ENCODE measurements at places on chromosomes 5 and 9.

DNA sequence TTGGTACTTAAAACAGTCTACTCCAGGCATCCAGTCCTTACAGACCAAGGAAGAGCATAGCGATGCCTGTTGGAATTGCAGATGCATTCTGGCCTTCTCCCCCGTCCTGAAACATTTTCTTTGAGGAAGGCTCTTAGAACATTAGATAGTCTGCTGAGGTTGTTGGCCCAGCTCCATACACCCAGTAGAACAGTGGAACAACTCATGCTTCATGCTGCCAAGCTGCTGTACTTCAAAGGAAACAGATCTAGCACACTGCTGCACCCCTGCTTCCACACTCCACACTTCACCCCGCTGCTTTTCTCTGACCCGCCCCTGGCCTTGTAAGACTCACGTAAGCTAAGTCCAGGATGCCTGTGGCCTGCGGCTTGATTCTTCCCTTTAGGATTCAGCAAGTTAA, 33.4 kb upstream of the NCS1 start:
- no peak for DNase-seq

GRCh38 chr5:171115519-171115918, 193.5 kb upstream of the TLX3 start:
- DNase-seq = no peak

DNA sequence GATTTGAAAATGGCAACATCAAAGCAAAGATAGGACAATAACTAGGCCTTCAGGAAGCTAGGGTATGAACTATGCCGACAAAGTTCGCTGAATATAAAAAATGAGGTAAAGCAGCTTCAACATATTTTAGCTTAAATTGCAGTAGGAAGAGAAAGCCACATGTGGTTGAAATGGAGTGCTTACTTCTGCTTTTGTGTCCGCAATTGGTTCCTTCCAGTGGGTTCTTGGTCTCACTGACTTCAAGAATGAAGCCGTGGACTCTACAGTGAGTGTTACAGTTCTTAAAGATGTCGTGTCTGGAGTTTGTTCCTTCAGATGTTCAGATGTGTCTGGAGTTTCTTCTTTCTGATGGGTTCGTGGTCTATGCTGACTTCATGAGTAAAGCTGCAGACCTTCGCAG, 95.2 kb downstream of the APTX start:
- DNase-seq = no peak

DNA sequence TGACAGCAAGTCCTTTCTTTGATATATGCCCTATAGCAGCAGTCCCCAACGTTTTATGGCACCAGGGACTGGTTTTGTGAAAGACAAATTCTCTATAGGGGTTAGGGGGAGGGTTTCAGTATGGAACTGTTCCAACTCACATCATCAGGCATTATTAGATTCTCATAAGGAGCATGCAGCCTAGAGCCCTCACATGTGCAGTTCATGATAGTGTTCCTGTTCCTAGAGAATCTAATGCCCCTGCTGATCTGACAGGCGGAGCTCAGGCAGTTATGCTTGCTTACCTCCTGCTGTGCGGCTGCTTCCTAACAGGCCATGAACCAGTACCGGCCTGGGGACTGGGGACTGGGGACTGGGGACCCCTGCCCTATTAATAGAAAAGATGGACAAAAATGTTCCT, 2.7 kb upstream of the RAPGEF6 start:
- DNase-seq = no peak

GRCh38 chr5:55853818-55854217, 2.7 kb downstream of the IL31RA start:
- no peak for DNase-seq

- DNase-seq = no peak
Measured at GRCh38 chr9:22382331-22382730, 64.3 kb upstream of the DMRTA1 start.

GRCh38 chr5:176825957-176826356, 15.6 kb downstream of the UNC5A start:
- no peak for DNase-seq

- no peak for DNase-seq
Measured at GRCh38 chr9:106885451-106885850, 22.5 kb downstream of the ZNF462 start.

DNA sequence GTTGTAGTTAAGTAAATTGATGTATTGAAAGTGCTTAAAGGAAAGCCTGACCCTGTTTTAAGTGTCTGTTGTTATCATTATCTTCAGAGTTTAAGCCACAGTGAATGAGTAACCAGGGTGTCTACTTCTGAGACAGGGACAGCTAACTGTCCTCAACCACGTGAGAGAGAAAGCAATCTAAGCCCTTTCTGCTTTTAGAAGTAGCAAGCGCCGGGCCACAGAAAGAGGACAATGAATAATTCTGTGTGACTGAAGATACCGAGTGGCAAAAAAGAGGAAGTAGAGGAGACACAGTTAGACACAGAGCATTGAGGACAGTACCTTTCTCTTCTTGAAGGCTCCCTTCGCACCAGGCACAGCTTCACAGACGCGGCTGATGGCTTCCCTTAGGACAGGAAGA, 86.3 kb downstream of the S1PR3 start:
- no peak for DNase-seq

- no peak for DNase-seq
Measured at GRCh38 chr5:177440990-177441780, 5.4 kb upstream of the PRR7 start.

DNA sequence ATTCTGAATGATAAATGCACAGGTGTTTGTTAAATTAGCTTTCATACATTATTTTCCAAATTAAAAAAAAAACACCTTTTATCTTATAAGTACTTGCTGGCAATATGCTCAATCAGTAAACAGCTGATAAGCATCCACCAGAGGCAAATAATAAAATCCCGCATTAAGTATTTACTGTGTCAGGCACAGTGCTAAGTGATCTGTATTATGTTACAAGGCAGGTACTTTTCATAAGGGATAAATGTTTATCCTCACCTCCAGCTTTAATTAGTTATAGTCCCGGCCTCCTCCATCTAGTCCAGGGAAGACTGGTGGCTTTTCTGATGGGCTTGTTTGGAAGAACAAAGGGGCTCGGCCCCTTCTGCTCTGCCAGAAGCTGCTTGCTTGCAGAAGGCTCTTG, 40.1 kb downstream of the PFDN1 start:
- no peak for DNase-seq

DNA sequence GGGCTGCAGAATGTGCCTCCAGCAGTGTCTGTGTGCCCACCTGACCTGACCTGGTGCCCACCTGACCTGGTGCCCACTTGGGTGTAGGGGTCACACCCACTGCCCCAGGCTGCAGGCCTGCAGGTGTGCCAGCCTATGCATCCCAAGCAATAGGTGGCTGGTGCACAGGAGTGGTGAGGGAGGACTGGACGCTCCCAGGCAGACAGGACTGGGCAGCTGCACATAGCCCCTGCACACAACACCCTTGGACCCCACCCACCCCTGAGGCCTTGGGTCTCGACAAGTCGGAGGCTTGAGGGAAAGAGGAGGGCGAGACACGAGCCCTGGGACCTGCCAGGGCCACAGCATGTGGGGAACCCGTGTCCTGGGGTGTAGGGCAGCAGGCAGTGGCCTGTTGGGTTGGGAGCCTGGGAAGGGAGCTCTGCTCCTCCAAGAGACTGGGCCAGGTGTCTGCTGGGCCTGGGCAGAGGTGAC, 10.8 kb upstream of the NRARP start:
- DNase-seq = no peak

DNA sequence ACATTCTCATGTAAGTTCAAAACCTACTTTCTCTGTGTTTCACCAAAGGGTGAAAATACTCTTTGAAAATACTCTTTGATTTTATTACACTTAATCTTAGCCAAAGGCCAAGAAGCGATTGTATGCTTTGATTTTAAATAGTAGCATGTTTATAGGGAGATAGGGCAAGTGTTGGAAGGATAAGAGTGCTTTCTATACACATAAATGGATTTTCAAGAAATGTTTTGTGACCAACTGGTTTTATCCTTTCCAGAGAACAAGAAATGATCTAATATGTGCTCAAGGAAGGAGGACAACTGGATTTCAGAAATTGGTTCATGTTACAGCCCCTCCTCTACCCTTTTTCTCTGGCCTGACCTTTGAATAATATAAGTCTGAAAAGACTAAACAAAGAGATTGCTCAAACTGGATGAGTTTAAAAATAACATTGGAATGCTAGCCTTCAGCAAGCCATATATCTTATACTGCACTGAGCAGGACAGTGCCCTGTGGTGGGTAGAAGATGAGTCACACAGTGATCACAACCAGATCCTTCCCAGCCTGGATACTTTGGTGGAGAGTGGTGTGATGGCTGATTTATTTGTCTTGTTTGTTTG, 13.1 kb downstream of the PALM2AKAP2 start:
- no peak for DNase-seq

- DNase-seq = peak; percentile 67
Measured at GRCh38 chr5:155616779-155617392, 603.3 kb downstream of the KIF4B start.

DNA sequence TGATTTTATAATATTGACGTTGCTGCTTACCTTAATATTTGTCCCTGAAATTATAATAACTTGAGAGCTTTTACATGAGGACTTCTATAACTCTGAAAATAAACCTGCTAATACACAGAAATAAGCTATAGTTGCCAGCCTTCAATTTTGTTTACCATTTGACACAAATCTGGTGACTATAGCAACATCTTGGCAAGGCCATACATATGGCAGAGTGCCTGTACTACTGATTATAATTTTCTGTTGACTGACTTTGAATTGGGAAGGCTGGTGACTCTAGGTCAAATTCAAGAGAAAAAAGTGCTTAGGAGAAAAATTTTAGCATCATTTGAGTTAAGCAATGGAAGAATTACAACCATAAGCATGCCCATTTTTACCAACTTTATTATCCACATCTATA, 581.4 kb upstream of the PTPRD start:
- no peak for DNase-seq

DNA sequence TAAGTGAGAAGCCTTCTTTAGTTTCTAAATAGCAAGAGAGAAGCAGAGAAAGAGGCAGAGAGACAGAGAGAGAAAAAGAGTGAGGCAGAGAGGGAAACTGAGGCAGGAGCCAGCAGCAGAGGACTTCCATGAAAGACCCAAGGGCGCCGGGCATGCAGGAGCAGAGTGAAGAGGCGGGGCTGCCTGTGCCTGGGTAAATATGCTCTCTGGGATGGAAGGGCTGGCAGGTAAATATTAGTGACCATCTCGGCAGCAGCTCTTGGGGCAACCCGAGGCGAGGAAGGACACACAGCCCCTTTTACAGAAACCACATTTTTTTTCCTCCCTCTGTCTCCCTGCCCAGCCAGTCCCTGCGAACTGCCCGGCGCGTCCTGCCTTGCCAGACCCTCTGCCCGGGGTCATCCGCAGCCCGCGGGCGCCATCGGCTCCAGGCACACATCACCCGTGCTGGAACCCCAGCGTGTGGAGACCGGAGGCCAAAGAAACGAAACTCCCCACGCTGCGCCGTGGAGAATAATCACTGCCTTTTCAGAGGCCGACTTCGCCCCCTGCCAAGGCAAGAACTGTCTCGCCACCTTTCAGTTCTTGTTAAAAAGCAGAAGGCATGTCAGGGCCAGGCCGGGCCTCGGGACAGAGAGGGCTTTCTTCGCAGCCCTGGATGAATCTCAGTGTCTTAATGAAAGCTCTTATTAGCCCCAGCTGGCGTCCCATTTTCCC, 61.3 kb downstream of the BOD1 start:
- no peak for DNase-seq

- no peak for DNase-seq
Measured at GRCh38 chr9:28792716-28793115, 1219.4 kb upstream of the C9orf72 start.

- DNase-seq = no peak
Measured at GRCh38 chr9:3887786-3888496, 362.1 kb upstream of the RFX3 start.

DNA sequence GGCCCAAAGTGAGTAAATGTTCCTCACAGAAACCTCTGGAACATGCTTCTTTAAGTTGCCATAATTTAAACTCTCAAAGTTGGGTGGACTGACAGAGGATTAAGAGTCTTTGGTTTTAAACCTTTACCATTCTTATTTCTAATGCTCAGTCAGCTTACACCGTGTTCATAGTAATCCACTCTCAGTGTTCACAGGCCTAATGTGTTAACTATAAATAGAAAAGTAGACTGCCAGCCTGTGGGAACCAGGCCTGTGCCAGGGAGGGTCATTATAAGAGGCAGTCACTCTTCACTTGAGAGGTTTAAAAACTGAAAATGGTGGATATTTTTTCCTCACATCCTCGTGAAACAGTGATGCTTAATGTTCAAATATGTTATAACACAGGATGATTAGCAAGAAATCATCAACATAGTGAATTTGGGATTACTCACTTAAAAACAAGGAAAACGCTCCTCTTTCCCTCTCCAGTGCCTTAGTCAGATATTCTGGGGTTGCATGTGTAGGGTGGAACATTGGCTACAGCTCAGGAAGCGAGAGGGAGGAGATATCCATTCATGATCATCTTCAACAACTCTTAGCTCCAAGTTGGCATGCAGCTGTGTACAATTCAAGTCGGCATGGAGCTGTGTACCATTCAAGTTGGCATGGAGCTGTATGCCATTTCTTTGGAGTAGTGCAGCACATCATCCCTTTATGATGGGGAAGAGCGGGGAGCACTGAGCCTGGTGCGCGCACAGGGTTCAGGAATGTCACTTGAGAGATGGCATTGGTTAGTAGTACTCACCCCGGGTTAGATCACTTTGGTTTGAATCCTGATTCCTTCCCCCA, 65.8 kb downstream of the KIAA1958 start:
- no peak for DNase-seq

GRCh38 chr9:124411514-124412227, 3.6 kb downstream of the PSMB7 start:
- DNase-seq = no peak

DNA sequence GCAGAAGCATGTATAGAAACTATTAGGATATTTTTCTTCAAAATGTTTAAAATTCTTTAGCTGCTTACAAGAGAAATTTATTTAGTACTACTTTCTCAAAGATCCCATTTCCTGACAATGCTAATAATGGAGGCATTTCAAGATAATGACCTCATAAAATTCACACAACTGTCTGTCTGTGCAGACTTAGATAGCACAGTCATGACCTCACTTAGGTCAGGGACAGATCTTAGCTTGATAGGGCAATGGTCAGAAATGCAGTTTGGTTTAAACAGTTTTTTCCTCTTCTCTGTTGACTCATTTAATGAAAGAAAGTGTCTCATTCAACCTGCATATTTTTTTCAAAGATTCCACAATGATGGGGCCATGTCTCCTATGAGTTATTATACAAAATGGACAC, 128.4 kb downstream of the GRIA1 start:
- no peak for DNase-seq

DNA sequence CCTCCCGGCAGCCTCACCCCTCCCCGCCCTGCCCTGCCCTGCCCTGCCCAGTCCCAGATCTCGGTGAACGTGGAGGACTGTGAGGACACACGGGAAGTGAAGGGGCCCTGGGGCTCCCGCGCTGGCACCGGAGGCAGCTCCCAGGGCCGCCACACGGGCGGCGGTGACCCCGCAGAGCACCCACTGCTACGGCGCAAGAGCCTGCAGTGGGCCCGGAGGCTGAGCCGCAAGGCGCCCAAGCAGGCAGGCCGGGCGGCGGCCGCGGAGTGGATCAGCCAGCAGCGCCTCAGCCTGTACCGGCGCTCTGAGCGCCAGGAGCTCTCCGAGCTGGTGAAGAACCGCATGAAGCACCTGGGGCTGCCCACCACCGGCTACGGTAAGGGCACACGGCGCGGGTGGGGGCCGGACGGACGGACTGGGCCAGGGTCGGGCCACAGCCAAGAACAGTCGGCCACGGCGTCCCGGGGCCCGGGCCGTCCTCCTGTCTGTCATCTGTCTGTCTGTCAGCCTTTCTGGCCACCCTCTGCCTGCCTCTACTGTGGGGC, 84.2 kb downstream of the KCNT1 start:
- no peak for DNase-seq

GRCh38 chr9:95101326-95101725, 216.2 kb downstream of the FANCC start:
- DNase-seq = no peak

GRCh38 chr5:132439521-132440089, 51.0 kb downstream of the IRF1 start:
- peak; percentile 51 for DNase-seq
